Effector memory CD4-positive, alpha-beta T cell (primary cell): ENCODE measurements at places on chromosomes 4 and X.

- H3K27me3 ChIP-seq: no peaks in the 10 kb centered on the region
- H3K4me1 ChIP-seq: peaks cover 6% of the 10 kb centered on the region
- no peaks in the 10 kb centered on the region for H3K36me3 ChIP-seq
- no peak overlapping the region for H3K4me3 ChIP-seq
- H3K27ac ChIP-seq: no peak overlapping the region
- DNase-seq: no peak
Observed at GRCh38 chr4:168876106-168876505, 133.9 kb downstream of the CBR4 start.

DNA sequence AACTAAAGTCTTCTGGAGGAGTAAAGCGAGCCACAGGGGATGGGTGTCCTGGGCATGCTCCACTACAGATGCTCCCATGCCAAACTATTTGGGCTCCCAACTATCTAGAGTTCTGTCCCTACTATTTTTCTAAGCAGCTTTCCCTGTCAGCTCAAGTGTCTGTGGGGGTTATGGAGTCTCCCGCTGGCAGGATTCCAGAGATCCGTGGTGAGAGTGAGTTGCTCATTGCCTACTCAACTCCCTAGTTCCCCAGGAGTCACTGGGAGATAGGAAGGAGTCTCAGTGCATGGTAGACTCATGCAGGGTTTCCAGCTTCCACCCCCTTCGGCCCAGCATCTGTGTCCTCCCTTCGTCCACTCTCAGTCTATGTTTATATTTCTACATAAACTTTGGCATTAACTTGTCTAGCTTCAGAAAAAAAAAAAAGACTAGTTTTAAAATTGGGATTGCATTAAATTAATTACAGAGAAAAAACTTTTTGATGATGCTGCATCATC, 55.1 kb upstream of the INPP4B start:
- no peak for DNase-seq
- H3K4me3 ChIP-seq: no peak overlapping the region
- H3K27me3 ChIP-seq: no peaks in the 10 kb centered on the region
- H3K4me1 ChIP-seq: no peaks in the 10 kb centered on the region
- H3K36me3 ChIP-seq: no peaks in the 10 kb centered on the region
- H3K27ac ChIP-seq: no peak overlapping the region

- no peaks in the 10 kb centered on the region for H3K27me3 ChIP-seq
- no peak overlapping the region for H3K27ac ChIP-seq
- H3K4me3 ChIP-seq: no peak overlapping the region
- DNase-seq: no peak
Observed at GRCh38 chrX:145393702-145394235, 146.5 kb downstream of the SPANXN1 start.

DNA sequence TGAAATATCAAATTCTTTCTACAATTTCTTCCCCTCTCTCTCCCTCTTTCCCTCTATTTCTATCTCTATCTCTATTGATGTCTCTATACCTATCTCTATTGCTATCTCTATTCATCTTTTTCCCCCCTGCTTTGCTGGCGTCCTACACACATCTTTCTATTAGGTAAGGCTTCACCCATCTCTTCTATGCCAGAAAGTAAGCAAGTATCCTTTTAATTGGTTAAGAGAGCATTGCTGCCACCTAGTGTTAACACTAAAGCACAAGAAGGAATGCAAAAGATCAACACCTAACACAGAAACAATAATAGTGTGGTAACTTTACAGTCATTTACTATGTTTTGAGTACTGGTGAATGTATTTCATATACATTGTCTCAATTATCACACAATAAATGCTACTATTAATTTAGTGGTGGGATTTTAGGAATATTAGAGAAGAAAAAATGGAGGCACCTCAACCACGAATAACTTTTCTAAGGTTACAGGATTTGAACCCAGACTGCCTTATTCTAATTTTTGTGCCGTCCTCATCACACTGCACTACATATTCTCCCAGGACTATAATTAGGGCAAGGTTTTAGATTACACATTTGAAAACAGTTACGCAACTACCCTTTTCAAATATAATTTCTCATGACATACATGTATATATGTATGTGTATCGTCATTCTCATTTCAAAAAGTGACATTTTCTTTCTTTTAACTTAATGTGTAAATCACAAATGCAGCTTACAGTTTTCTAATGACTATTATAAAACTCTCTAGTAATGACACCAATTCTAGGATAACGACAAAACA, 3.7 kb upstream of the C4orf36 start:
- no peak overlapping the region for H3K4me3 ChIP-seq
- no peaks in the 10 kb centered on the region for H3K36me3 ChIP-seq
- no peaks in the 10 kb centered on the region for H3K27me3 ChIP-seq
- DNase-seq: no peak
- H3K27ac ChIP-seq: no peak overlapping the region

- H3K27me3 ChIP-seq: no peaks in the 10 kb centered on the region
- H3K36me3 ChIP-seq: no peaks in the 10 kb centered on the region
- no peak overlapping the region for H3K4me3 ChIP-seq
- no peaks in the 10 kb centered on the region for H3K4me1 ChIP-seq
Observed at GRCh38 chr4:89773805-89774204, 63.2 kb downstream of the SNCA start.

DNA sequence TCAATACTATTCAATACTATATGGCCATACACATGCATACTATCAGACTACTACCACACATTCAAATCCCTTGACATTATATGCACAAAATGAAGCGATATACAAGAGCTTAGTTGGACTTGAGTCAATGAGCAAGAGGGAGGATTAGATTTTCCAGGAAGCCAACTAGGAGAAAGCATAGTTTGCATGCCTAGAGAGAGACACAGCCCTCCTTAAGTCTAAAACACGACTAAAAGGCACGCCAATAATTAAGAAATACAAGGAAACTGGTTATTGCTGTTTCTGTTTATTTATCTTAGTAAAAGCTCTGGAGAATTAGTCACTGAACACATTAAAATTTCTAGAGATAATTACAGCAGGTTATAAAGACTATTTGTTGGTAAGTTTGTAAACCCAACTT, 21.8 kb downstream of the MBNL3 start:
- no peak overlapping the region for H3K4me3 ChIP-seq
- H3K4me1 ChIP-seq: no peaks in the 10 kb centered on the region
- no peak overlapping the region for H3K27ac ChIP-seq
- H3K36me3 ChIP-seq: no peaks in the 10 kb centered on the region

GRCh38 chr4:146059865-146060264, 115.7 kb upstream of the LSM6 start:
- H3K4me3 ChIP-seq: no peak overlapping the region
- no peaks in the 10 kb centered on the region for H3K36me3 ChIP-seq
- no peaks in the 10 kb centered on the region for H3K4me1 ChIP-seq
- H3K27me3 ChIP-seq: no peaks in the 10 kb centered on the region
- no peak for DNase-seq
- H3K27ac ChIP-seq: no peak overlapping the region

DNA sequence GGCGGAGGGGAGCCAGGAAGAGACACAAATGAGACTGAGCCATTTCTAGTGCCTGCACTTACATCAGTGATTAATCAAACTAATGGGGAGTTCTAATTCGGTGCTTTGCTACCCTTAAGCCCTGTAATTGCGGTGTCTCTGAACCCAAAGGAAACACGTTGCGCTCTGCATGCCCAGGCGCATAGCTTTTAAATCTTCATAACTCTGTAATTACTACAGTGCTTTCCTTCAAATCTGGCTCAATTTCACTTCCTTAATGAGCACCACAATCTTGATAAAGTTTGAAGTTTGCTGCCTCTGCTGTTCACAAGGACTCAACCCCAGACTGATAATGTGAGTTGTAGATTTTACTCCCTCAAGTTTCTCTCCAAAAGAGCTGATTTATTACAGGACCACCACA, 5.7 kb upstream of the NHS start:
- H3K36me3 ChIP-seq: no peaks in the 10 kb centered on the region
- H3K27me3 ChIP-seq: no peaks in the 10 kb centered on the region
- H3K4me1 ChIP-seq: no peaks in the 10 kb centered on the region

- no peak overlapping the region for H3K4me3 ChIP-seq
- no peak overlapping the region for H3K27ac ChIP-seq
- H3K4me1 ChIP-seq: no peaks in the 10 kb centered on the region
- no peaks in the 10 kb centered on the region for H3K27me3 ChIP-seq
Observed at GRCh38 chr4:24720436-24720835, 74.9 kb upstream of the SOD3 start.

- no peak overlapping the region for H3K27ac ChIP-seq
- H3K27me3 ChIP-seq: no peaks in the 10 kb centered on the region
- no peaks in the 10 kb centered on the region for H3K4me1 ChIP-seq
- no peaks in the 10 kb centered on the region for H3K36me3 ChIP-seq
- no peak overlapping the region for H3K4me3 ChIP-seq
Observed at GRCh38 chrX:104315555-104315954, 60.8 kb upstream of the ESX1 start.

DNA sequence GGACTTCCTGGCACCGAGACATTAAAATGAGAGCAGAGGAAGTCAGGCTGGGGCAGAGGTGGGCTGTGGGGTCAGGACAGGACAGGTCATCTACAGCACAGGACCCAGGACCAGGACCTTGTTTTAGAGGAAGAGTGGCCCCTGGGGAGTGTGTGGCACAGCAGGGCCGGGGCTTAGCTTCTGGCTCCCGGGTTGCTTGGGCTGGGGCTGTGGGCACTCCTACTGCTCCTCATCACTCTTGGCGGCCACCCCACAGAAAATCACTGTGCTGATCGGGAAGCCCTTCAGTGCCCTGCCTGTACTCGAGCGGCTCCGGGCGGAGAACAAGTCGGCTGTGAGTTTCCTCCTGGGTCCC, 8.1 kb upstream of the ATP6AP1 start:
- no peaks in the 10 kb centered on the region for H3K36me3 ChIP-seq
- no peaks in the 10 kb centered on the region for H3K4me1 ChIP-seq
- no peak overlapping the region for H3K27ac ChIP-seq
- H3K27me3 ChIP-seq: no peaks in the 10 kb centered on the region
- no peak overlapping the region for H3K4me3 ChIP-seq

DNA sequence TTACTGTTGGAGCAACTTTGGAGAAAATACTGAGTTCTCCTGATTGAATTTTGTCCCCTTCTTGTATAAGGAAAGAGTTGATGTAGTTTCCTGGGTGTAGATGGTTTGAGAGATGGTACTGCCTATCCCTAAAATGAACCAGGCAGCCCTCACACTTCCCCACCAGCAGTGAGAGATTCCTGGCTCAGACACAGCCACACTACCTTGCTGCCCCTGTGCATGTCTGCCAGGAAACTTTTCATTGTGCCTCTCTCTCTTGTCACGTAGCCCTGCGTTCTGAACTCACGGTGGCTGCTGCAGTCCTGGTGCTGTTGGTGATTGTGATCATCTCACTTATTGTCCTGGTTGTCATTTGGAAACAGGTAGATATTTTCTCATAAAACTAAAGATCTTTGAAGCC, 45.2 kb downstream of the PDGFRA start:
- H3K27ac ChIP-seq: no peak overlapping the region
- H3K36me3 ChIP-seq: no peaks in the 10 kb centered on the region
- no peaks in the 10 kb centered on the region for H3K4me1 ChIP-seq

DNA sequence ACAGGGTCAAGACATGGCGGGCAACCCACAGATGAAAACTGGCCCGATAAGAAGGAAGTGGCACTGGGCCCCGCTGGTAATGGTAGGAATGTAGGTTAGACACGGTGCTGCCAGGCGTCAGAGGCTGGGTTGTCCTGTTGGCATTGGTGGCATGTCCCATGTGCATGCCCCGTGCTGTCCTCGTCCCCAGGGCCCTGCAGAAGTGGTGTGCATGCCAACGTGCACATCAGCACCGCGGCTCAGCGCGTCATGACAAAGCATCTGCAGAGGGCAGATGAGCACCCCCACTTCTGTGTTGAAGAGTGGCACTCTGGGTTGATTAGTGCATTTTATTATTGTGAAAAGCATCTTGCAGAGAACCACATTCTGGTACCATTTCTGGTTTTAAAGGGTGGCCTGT, 35.6 kb downstream of the NELFA start:
- H3K36me3 ChIP-seq: peaks cover 28% of the 10 kb centered on the region
- H3K4me1 ChIP-seq: no peaks in the 10 kb centered on the region
- H3K27ac ChIP-seq: no peak overlapping the region
- no peaks in the 10 kb centered on the region for H3K27me3 ChIP-seq

GRCh38 chr4:8508266-8508665, 67.7 kb downstream of the TRMT44 start:
- H3K4me3 ChIP-seq: no peak overlapping the region
- H3K36me3 ChIP-seq: no peaks in the 10 kb centered on the region
- H3K27me3 ChIP-seq: no peaks in the 10 kb centered on the region

DNA sequence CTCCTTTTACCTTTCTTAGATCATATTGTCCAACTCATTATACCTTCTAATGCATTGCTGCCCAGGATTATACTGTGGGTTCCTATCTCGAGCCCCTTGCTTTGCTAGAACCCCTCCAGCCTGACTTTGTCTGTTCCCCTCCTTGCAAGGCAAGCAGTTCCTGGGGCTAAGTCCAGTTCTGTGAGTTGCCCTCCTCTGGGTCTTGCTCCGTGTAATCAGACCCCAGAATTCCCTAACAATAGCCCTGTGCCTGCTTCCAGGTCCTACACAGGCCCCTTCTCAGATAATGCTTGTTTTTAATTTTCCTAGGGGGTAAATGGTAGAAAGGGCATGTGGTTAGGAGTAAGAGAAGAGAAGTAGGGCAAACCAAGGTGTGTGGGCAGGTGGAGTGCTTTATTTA, 145.9 kb downstream of the FSTL5 start:
- H3K36me3 ChIP-seq: no peaks in the 10 kb centered on the region
- no peak overlapping the region for H3K4me3 ChIP-seq
- H3K4me1 ChIP-seq: no peaks in the 10 kb centered on the region
- H3K27ac ChIP-seq: no peak overlapping the region
- no peak for DNase-seq
- H3K27me3 ChIP-seq: no peaks in the 10 kb centered on the region

- no peaks in the 10 kb centered on the region for H3K4me1 ChIP-seq
- H3K27me3 ChIP-seq: no peaks in the 10 kb centered on the region
- DNase-seq: no peak
Observed at GRCh38 chr4:105594099-105595010, 41.9 kb downstream of the ARHGEF38 start.

GRCh38 chr4:6042293-6043063, 24.2 kb upstream of the C4orf50 start:
- H3K4me1 ChIP-seq: no peaks in the 10 kb centered on the region
- no peak overlapping the region for H3K27ac ChIP-seq
- no peaks in the 10 kb centered on the region for H3K36me3 ChIP-seq
- H3K4me3 ChIP-seq: no peak overlapping the region
- no peak for DNase-seq

DNA sequence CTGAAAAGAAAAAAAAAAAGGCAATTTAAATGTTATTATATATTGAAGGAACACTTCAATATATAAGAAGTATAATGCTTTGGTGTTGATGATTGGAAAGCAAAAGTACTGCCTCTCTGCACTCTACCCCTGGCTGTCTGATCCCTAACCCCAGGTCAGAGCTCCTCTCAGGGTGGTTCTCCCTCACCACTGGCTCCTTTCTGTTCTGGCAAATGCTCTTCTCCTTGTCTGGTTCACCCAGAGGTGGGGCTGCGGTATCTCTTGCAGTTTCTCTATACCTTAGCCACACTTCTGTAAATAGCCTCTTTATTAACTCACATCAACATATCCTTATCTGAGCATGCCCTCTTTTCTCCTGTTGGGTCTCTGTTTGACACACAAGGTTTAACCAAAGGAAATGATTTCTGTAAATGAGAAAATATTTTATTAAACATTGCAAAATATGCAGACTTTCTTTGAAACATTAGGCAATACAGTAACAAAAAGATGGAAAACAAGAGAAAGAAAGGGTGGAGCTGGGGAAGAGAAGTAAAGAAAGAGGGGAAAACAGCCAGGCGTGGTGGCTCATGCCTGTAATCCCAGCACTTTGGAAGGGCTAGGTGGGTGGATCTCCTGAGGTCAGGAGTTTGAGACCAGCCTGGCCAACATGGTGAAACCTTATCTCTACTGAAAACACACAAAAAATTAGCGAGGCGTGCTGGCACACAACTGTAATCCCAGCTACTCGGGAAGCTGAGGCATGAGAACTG, 45.7 kb downstream of the ING2 start:
- no peaks in the 10 kb centered on the region for H3K36me3 ChIP-seq
- H3K27ac ChIP-seq: no peak overlapping the region
- DNase-seq: no peak
